Activated T-helper 1 cell treated with anti-CD3 and anti-CD28 coated beads, Interleukin-12 subunit alpha, Interleukin-12 subunit beta, Interleukin-2, Interleukin-4 antibody, amounts not matched to agents 30 ng/mL and 10 ng/mL and 1 ng/mL, durations not matched to agents 14 hours and 24 hours and 36 hours (primary cell): ENCODE measurements at places on chromosomes 2 and 18. TPM values are rescaled to one million over a fixed set of nuclear protein-coding genes. Genes with fewer than 3 reads are reported as not detected.

DNA sequence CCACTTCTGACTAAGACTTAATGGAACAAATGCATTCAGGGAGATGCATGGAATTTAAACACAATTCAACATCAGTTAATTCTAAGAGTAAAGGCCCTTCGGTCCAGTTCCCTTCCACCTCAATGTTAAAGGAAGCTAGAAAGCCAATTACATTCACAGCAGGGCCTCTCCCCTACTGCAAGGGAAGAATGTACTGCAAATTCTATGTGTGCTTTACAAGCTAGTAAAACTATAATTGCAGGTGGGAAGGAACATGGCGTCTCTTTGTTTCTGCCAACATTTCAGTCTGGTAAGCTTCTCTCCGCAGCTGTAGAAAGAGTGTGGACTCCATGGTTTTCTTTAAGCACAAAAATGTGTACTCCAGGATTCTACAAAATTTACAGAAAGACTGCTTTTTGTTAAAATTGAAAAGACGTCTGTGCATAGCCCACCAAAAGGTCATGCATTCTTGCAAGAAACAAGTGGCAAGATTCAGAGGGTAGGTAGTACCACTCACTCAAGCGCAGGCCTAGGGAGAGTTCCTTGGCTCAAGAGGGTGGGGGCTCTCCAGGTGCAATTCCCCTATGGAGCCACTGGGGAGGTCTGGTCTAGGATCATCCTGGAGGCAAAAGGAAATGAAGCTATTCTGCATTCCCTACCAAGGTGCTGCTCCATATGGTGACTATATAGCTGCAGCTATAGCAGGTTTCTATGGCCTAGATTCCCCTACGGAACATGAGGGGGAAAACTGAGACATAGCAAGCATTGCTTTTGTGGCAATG lies 127.0 kb upstream of the FZD5 start:
- no peaks in the 10 kb centered on the region for H3K36me3 ChIP-seq
- H3K27ac ChIP-seq: no peak overlapping the region
- H3K4me1 ChIP-seq: no peaks in the 10 kb centered on the region
- no peak for DNase-seq
- H3K4me3 ChIP-seq: no peak overlapping the region
- peaks cover 1% of the 10 kb centered on the region for H3K27me3 ChIP-seq

- peak overlapping the region; percentile 22 for H3K4me3 ChIP-seq
- no peak for DNase-seq
- H3K36me3 ChIP-seq: no peaks in the 10 kb centered on the region
- peaks cover 53% of the 10 kb centered on the region for H3K27me3 ChIP-seq
Measured at GRCh38 chr18:23619388-23619881, 33.1 kb upstream of the NPC1 start.

Gene IGFBP5
- total RNA-seq: not detected in 2 replicates

Gene GAREM1
- total RNA-seq: not detected in 2 replicates

- no peaks in the 10 kb centered on the region for H3K36me3 ChIP-seq
- no peaks in the 10 kb centered on the region for H3K4me1 ChIP-seq
- H3K27ac ChIP-seq: no peak overlapping the region
Measured at GRCh38 chr2:52391621-52392020, 1359.7 kb upstream of the NRXN1 start.
